ENCODE measurements at places on chromosomes 7 and 10.

GRCh38 chr7:46989247-46989646, 592.7 kb downstream of the TNS3 start:
- DNase-seq: no peak

- DNase-seq: no peak
These were observed 287.6 kb downstream of the SORCS3 start for GRCh38 chr10:104928734-104929133.

GRCh38 chr7:157016352-157017041, 6.0 kb upstream of the MNX1 start:
- DNase-seq: peak; percentile 91

GRCh38 chr10:43177595-43177994, 39.4 kb downstream of the CSGALNACT2 start:
- DNase-seq: no peak

- DNase-seq: no peak
These were observed 58.9 kb downstream of the LRGUK start for GRCh38 chr7:134186027-134186426.

DNA sequence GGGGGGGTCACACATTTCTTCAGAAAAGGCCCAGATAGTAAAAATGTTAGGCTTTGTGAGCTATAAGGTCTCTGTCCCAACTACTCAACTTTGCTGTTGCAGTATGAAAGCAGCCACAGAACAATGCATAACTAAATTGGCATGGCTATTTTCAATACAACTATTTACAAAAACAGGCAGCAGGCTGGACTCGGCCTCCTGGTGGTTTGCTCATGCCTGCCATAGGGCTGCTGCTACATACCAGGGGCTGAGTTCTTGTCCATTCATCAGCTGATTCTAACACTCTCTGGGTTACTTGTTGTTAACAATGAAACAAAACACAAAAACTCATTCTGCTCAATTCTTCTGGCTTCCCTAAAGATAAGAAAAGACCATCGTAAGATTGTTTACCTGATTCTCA, 109.4 kb upstream of the ADAM12 start:
- no peak for DNase-seq
